NCI-H2081 (cell line): ENCODE measurements at places on chromosomes 4 and X.
A peak's percentile ranks its signal among the peaks of the same experiment; 100 is the strongest.

DNA sequence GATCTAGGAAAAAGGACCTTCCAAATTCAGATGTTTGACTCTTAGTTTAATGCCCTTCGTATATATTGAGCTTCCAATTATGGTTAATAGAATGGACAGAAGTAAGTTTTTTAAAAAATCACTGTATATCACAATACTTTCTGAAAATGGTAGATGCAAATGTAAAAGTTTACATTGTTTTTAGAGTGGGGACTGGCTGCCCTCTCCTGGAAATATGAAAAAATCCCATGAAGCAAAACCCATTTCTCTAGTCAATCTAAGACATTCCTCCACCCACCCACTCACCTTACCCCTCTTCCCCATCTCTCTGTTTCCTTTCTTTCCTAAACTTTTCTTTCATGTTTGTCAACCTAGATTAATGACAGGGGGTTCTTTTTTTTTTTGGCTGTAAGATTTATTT, 134.5 kb downstream of the ARHGAP6 start:
- no peak for DNase-seq

- peak; percentile 79 for DNase-seq
Measured at GRCh38 chr4:25925486-25926201, 11.6 kb downstream of the SMIM20 start.

- DNase-seq, result no peak
Measured at GRCh38 chr4:17030543-17030942, 132.1 kb upstream of the LDB2 start.

DNA sequence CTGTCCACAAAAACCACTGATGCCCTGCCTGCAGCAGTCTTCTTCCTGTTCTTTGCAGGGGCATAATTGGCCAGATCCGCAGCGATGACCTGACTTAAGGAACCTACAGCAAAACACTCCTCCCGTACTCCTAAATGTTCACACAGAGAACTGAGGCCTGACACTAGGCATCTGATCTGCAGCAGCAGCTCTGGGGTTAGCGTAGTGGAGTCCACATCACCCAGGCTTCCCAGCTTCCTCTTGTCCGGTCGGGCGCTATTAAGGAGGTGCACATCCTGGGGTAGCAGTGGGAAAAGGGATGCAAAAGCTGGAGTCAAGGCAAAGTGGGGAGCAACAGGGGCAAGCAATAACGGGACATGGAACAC, 758 bp downstream of the SCFD2 start:
- DNase-seq, result peak; percentile 46

GRCh38 chr4:95693594-95693993, 144.8 kb upstream of the UNC5C start:
- no peak for DNase-seq
